ENCODE measurements at places on chromosomes 16 and 17. TPM values are rescaled to one million over a fixed set of nuclear protein-coding genes. Genes with fewer than 3 reads are reported as not detected.

LRRC46 gene
- 0.19 TPM for total RNA-seq

FOXC2 gene
- 0.09 TPM for total RNA-seq

USP22 gene
- 74.2 TPM for total RNA-seq

ARHGAP44 gene
- 0.61 TPM for total RNA-seq

CCL4 gene
- total RNA-seq: 7.3 TPM

All from thymus (tissue), 14 donors.